ENCODE measurements at places on chromosomes 1 and 21. TPM values are rescaled to one million over a fixed set of nuclear protein-coding genes. Genes with fewer than 3 reads are reported as not detected.

- DNase-seq: no peak
These were observed 108.5 kb upstream of the HOOK1 start for GRCh38 chr1:59706303-59706599.

Gene PLPPR4
- total RNA-seq: under 0.01 TPM

- DNase-seq: no peak
These were observed 11.4 kb downstream of the CLCA2 start for GRCh38 chr1:86435327-86435726.

DNA sequence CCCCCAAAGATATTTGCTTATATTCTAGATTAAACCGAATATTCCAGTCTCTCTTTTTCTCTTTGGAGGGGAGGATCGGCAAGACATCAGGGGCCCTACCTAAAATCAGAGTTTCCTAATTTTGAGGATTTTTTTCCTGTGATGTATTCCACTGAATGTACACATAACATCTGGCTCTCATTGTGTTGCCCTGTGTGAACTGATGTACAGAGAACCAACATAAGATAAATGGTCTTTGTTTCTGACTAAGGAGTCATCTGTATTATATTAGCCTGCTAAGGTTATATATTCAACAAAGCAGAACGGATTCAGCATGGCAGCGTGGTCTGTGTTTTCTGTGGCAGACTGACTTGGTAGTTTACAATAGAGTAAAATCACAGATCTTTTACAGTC lies 114.8 kb upstream of the NCAM2 start:
- no peak for DNase-seq

Gene OLIG1
- total RNA-seq: not detected
